Natural killer cell treated with Interleukin-12 subunit alpha and Interleukin-12 subunit beta and Interleukin-15 and Interleukin-18, amount 100 ng/mL, for 72 hours (primary cell): ENCODE measurements at places on chromosomes 13 and 19. TPM values are rescaled to one million over a fixed set of nuclear protein-coding genes. Genes with fewer than 3 reads are reported as not detected.
A peak's percentile ranks its signal among the peaks of the same experiment; 100 is the strongest.

DNA sequence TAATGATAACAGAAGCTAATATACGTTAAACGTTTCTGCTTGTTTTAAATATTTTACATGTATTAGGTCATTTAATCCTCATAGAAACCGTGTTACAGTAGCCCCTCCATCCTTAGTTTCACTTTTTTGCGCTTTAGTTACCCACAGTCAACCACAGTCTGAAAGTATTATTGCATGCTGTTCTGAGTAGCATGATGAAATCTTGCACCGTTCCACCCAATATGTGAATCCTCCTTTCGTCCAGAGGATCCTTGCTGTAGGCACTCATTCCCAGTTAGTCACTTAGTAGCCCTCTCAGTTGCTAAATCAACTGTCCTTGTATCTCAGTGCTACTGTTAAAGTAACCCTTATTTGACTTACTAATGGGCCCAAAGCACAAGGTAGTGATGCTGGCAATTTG lies 257.8 kb downstream of the ENOX1 start:
- H3K4me1 ChIP-seq = no peaks in the 10 kb centered on the region
- DNase-seq = no peak
- H3K27me3 ChIP-seq = peaks cover 7% of the 10 kb centered on the region
- H3K36me3 ChIP-seq = no peaks in the 10 kb centered on the region
- H3K27ac ChIP-seq = no peak overlapping the region

GRCh38 chr19:12996406-12997094 lies 1.3 kb downstream of the NFIX start:
- no peak for DNase-seq
- peaks cover 29% of the 10 kb centered on the region for H3K27me3 ChIP-seq
- H3K4me3 ChIP-seq = peak overlapping the region; percentile 30
- no peak overlapping the region for H3K27ac ChIP-seq
- peaks cover 5% of the 10 kb centered on the region for H3K36me3 ChIP-seq

DNA sequence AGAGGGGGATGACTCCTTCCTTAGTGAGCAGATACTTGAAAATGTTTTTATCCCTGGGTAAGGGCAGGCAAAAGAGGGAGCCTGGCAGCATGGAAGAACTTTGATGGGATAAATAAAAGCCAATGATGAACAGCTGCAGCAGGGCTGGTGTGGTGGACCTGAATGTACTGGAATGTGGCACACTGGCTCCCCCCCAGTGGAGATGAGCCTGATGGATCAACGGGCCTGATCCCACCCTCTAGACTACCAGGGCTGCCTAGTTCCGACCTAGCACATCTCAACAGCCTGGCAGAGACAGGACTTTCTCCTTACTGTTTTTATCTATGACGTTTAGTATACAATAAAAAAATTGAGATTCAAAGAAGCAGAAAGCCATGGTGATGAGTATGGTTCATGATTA lies 20.5 kb downstream of the NLRP11 start:
- no peak for DNase-seq
- no peak overlapping the region for H3K4me3 ChIP-seq
- H3K4me1 ChIP-seq = no peaks in the 10 kb centered on the region
- H3K36me3 ChIP-seq = no peaks in the 10 kb centered on the region

DNA sequence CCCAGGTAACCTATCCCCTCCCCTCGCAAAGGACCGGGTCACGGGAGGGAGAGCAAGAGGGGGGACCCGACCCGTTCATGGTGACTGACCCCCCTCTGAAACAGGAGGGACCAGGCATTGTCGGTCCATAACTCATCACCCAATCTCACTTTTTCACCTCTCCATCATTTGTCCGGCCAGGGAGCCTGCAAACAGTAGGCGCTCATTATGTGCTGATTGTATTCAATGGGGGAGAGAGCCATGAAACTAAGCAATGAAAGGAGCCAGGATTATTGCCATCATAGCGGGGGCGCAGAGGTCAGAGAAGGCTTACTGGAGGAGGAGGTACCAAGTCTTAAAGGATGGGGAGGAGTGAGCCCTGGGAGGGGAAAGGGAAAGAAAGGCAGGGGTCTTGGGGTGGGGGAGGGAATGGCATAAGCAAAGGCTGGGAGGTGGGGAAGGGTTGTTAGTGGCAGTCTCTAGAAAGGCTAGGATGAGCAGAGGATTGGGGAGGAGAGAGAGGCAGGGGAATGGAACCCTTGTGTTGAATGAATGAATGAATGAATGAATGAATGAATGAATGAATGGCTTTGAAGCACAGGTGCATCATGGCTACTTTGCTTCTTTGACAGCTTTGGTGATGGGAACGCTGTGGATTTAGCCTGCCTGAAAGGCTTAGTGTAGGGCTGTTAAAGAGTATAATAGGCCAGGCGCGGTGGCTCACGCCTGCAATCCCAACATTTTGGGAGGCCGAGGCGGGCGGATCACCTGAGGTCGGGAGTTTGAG lies 1.4 kb downstream of the SHFL start:
- DNase-seq = no peak
- peaks cover 22% of the 10 kb centered on the region for H3K4me1 ChIP-seq
- no peaks in the 10 kb centered on the region for H3K27me3 ChIP-seq
- H3K4me3 ChIP-seq = peak overlapping the region; percentile 70
- no peaks in the 10 kb centered on the region for H3K36me3 ChIP-seq

GRCh38 chr13:24270639-24271141 lies 38.7 kb upstream of the C1QTNF9 start:
- H3K36me3 ChIP-seq = peaks cover 10% of the 10 kb centered on the region
- DNase-seq = peak; percentile 80
- peak overlapping the region; percentile 86 for H3K27ac ChIP-seq
- H3K4me3 ChIP-seq = peak overlapping the region; percentile 90
- no peaks in the 10 kb centered on the region for H3K27me3 ChIP-seq
- H3K4me1 ChIP-seq = peaks cover 80% of the 10 kb centered on the region

DNA sequence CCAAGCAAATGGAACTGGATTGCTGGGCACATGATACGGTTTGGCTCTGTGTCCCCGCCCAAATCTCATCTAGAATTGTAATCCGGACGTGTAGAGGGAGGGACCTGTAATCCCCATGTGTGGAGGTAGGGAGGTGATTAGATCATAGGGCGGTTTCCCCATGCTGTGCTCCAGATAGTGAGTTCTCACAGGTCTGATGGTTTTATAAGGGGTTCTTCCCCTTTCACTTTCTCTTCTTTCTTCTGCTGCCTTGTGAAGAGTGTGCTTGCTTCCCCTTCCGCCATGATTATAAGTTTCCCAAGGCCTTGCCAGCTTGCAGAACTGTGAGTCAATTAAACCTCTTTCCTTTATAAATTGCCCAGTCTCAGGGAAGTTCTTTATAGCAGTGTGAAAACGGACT lies 32.6 kb upstream of the MTIF3 start:
- H3K36me3 ChIP-seq = peaks cover 9% of the 10 kb centered on the region
- H3K4me3 ChIP-seq = peak overlapping the region; percentile 41
- H3K4me1 ChIP-seq = peaks cover 8% of the 10 kb centered on the region
- H3K27ac ChIP-seq = peak overlapping the region; percentile 39
- DNase-seq = no peak

- H3K4me1 ChIP-seq = peaks cover 14% of the 10 kb centered on the region
- H3K27me3 ChIP-seq = no peaks in the 10 kb centered on the region
- no peaks in the 10 kb centered on the region for H3K36me3 ChIP-seq
- H3K4me3 ChIP-seq = peak overlapping the region; percentile 81
- DNase-seq = no peak
- H3K27ac ChIP-seq = no peak overlapping the region
These were observed 1.5 kb upstream of the SLC27A5 start for GRCh38 chr19:58513213-58513693.

DNA sequence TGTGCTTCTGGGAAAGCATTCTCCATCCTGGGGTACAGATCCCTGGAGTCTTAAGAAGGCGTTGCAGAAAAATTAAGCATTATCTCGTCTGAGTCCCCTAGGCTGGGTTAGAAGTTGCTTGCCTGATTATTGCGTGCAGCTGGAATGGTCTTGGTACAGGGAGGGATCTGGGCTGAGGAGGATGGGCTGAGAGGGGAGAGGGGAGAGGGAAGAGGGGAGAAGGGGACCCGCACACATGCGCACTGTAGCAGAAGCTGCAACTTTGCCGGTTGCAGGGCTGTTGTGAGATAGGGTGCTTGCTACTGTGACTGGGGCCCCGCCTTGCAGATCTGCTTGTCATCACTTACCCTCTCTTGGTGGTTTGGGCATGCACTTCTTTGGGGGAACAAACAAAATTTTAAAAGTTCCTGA lies 316.8 kb downstream of the DLEU7 start:
- no peak overlapping the region for H3K27ac ChIP-seq
- H3K4me3 ChIP-seq = no peak overlapping the region
- H3K4me1 ChIP-seq = peaks cover 28% of the 10 kb centered on the region
- DNase-seq = no peak
- H3K36me3 ChIP-seq = no peaks in the 10 kb centered on the region
- H3K27me3 ChIP-seq = no peaks in the 10 kb centered on the region

DNA sequence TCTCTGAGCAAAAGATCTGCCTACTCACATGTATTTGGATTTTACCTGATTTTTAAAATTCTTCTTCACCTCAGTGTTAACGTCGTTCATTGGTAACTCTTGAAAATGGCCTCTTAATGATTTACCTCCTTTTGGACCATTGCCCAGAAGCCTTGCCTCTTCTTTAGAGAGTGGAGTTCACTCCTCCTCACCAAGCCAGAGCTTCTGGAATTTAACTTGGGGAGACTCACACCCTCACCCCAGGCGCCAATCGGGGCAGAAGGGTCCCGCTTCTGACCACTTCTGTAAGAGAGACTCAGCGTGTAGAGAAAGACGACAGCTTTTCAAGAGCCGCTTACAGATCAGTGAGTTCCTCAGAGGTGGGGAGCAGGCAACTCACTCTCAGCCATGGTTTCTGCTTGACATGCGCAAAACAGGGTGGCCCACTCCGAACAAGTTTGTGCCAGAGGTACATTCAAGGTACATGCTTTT lies 2.7 kb downstream of the PNMA8C start:
- no peak overlapping the region for H3K27ac ChIP-seq
- H3K36me3 ChIP-seq = no peaks in the 10 kb centered on the region
- no peak for DNase-seq
- H3K27me3 ChIP-seq = peaks cover 44% of the 10 kb centered on the region
- peaks cover 23% of the 10 kb centered on the region for H3K4me1 ChIP-seq
- peak overlapping the region; percentile 48 for H3K4me3 ChIP-seq

DNA sequence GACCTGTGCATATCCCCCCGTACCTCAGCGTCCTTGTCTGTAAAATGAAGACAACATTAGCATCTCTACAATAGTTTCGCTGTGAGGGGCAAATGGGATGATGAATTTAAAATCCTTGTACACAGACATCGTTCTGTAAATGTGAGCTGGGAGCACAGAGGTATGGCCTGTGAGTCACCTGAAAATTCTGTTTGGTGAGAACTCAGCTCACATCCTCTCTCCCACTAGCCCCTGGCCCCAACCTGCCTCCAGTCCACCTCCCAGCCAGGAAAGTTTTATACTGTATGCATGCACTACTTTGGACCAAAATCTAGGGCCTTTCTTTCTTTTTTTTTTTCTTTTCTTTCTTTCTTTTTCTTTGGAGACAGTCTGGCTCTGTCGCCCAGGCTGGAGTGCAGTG lies 8.7 kb upstream of the IZUMO2 start:
- H3K27me3 ChIP-seq = no peaks in the 10 kb centered on the region
- no peak overlapping the region for H3K27ac ChIP-seq
- H3K36me3 ChIP-seq = no peaks in the 10 kb centered on the region

- H3K4me3 ChIP-seq = no peak overlapping the region
- H3K27me3 ChIP-seq = no peaks in the 10 kb centered on the region
- no peaks in the 10 kb centered on the region for H3K36me3 ChIP-seq
- no peak overlapping the region for H3K27ac ChIP-seq
These were observed 13.2 kb upstream of the KPTN start for GRCh38 chr19:47497050-47497766.

- no peaks in the 10 kb centered on the region for H3K4me1 ChIP-seq
- H3K27ac ChIP-seq = no peak overlapping the region
- no peaks in the 10 kb centered on the region for H3K36me3 ChIP-seq
- no peak overlapping the region for H3K4me3 ChIP-seq
- no peaks in the 10 kb centered on the region for H3K27me3 ChIP-seq
These were observed 95.5 kb upstream of the KLHL1 start for GRCh38 chr13:70203661-70204229.

- no peak overlapping the region for H3K27ac ChIP-seq
- no peak for DNase-seq
- H3K27me3 ChIP-seq = peaks cover 17% of the 10 kb centered on the region
These were observed 9.2 kb downstream of the CYP2B6 start for GRCh38 chr19:41000310-41000737.

The C13orf42 gene
- total RNA-seq = not detected

The OR7A10 gene
- total RNA-seq = not detected

The OR7D2 gene
- not detected for total RNA-seq

The DAND5 gene
- total RNA-seq = not detected

The FBXO27 gene
- 0.88 TPM for total RNA-seq
